ENCODE measurements at places on chromosomes 11 and 22. TPM values are rescaled to one million over a fixed set of nuclear protein-coding genes. Genes with fewer than 3 reads are reported as not detected.

Gene NAP1L4
- total RNA-seq: 174 TPM

Gene MMP12
- total RNA-seq: not detected

Gene ROBO4
- 6.6 TPM for total RNA-seq

Gene THAP7
- 27.1 TPM for total RNA-seq

Gene POU2AF1
- 1.2 TPM for total RNA-seq

Gene GSTT2
- not detected for total RNA-seq

Gene ADAMTS15
- total RNA-seq: 0.25 TPM
